Neural crest cell (in vitro differentiated cells): ENCODE measurements at places on chromosomes 6 and 20. TPM values are rescaled to one million over a fixed set of nuclear protein-coding genes. Genes with fewer than 3 reads are reported as not detected.

GRCh38 chr20:32535316-32535952, 49.7 kb downstream of the NOL4L start:
- no peak for DNase-seq

DNA sequence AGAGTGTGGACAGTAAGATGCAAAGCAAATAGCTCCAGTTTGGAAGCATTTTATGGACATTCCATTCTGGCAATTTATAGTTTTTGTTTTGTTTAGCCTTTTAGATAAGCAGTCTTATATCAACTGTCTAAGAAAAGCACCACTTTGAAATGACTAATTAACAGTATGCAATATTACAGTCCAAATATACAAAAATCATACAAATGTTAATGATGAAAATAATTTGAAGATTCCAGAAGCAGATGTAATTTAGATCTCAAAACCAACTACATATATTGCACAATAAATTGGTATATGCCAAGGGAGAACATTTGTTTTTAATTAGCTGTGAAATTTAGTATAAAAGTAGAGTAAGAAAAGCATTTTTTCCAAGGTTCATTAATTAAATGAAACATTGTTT, 158.8 kb downstream of the KIF6 start:
- DNase-seq: no peak

DNA sequence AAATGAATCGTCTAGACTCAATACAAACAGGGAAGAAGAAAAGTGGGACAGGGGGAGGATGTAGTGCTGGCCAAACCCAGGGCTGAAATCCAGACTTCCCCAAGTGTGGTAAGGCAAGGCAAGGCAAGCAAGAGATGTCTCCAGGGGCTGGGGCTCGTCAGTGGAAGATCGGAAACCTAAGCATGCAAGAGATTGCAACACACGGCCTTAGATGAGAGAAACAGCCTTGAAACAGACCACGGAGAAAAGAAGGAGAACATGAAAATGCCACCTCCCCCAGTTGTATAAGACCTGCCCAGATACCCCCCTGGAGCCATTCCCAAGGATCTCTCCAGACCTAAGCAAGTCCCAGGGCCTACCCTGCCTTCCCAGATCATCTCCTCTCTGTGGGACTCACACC, 20.0 kb downstream of the VEGFA start:
- DNase-seq: no peak

Gene RIPOR3
- 0.43 and 0.44 TPM in 2 replicates for total RNA-seq

DNA sequence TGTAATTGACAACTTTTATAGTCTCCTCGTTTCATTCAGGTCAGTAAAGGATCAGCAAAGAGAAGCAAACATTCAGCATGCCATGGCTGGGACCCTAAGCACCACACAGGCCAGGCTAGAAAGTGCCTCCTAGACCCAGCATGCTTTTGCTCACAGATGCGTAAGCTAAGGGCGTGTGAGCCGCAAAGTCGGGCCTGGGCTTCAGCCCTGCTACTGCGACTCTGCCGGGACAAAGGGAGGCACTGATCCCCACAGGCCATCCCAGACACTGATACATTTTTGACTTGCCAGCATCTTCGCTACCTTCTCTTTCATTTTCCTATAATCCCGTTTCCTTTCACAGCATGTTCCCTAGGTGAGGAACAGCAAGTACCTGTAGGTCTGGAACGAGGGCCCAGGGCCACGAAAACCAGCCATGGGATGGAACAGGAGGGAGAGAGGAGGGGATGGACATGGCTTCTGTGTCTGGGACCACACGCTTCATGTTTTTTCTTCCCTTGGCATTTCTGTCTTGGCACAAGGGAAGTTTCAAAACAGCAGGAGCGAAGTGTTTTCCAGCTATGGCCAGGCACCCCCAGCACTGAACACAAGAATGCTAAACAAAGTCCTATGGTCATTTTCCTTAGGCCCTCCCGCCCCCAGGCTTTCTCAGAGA, 42.6 kb downstream of the IRF4 start:
- no peak for DNase-seq

- DNase-seq: no peak
Observed at GRCh38 chr20:62370115-62370806, 3.1 kb upstream of the LAMA5 start.

GRCh38 chr6:147577488-147577887, 69.0 kb downstream of the SAMD5 start:
- DNase-seq: no peak

DNA sequence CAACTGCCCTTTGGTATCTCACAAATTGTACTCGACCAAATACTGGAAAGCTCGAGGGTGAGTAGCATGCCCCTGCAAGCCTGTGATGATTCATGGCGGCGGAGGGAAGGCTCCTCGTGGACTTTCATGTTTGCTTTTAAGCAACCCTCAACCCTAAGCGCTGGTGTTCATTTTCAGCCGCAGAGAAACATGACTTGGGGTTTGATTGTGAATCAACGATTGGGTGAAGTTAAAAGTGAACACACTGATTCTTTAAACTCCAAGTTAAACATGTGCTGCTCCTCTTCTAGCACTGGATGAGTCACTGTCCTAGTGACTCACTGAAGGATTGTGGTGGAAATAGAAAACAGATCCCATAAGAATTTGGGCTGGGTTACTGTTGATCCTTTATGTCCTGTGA, 8.3 kb downstream of the CD109 start:
- DNase-seq: no peak

DNA sequence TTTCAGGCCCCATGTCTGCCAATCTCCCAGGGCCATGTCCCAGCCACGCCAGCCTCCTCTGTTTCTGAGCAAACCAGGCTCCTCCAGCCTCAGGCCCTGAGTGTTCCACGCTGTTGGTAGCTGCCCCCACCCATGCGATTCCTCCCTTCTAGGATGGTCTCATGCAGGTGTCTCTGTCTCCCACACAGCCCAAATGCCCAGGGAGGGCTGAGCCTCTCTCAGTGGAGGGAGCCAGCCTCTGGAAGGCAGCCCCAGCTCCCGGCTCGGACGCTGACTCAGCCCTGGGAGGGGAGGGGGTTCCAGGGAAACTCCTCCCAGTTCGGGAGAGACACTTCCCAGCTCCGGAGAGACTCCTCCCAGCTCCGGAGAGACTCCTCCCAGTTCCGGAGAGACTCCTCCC, 122.9 kb upstream of the AFDN start:
- DNase-seq: no peak

Gene WFDC5
- not detected in 2 replicates for total RNA-seq

Gene CRIP3
- total RNA-seq: 2.0 and 2.6 TPM in 2 replicates

GRCh38 chr6:119109654-119110325, 31.3 kb upstream of the FAM184A start:
- no peak for DNase-seq

GRCh38 chr20:46770330-46771194, 61.1 kb downstream of the SLC2A10 start:
- no peak for DNase-seq

DNA sequence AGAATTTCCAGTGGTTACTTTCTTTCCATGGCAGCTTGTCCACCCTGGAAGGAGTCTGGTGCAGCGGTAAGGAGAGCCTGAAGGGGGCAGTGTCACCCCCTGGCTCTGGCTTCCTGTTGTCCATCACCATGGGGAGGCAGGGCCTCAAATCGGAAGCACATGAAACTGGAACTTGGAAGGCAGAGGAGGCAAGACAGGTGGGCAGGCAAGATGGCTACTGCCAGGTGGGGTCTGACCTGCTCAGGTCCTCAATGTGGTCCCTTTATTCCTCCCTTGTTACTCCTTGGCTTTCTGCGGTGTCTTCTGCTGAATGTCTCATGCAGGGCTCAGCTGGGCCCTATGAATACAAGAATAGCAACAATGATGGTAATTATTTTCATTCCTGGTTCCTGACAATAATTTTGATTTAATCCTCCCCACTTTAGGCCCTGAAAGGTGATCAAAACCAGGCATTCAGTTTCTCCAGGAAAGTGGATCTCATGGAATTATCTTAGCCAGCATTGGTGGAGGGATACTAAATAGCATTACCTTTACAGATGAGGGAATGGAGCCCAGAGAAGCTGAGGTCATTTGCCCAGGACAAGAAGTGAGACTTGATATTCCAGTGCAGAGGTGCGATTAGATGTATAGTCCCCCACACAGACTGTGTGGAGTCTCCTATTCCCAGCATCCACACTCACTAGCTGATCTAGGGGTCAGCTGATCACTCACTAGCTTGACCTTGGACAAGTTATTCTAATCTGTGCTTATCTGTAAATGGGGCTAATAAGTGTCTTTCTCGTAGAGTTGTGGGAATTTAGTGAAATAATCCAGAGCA, 17.6 kb upstream of the SNAI1 start:
- peak; percentile 57 for DNase-seq

- no peak for DNase-seq
Observed at GRCh38 chr6:170522565-170523183, 30.4 kb downstream of the PSMB1 start.

DNA sequence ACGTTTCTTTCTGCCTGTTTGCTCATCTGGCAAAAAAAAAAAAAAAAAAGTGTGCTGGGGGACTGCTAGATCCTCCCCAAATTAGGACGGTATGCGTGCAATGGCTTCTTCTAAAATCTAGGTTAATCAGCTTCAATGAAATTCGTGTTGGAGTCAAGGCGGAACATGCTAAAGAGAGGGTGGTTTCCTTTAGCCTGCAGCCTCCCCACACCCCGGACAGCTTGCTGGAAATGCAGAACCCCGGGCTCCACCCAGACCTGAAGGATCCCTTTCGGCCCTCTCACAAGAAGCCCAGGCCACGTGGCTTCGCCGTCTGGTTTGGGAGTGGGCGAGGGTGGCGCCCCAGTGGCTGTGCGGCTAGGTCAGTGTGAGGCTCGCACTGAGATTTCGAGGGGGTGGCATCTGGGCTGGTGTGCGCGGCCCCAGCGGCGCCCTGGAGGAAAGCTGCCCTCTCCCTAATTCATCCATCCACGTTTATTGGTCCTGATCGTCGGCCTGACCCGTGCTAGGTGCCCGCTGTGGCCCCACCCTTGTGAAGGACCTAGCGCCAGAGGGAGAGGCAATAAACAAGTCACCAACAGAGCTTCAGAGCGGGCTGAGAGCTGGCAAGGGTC, 49.0 kb downstream of the APCDD1L start:
- DNase-seq: no peak
